HAP-1 (cell line): ENCODE measurements at places on chromosomes 4 and X.

DNA sequence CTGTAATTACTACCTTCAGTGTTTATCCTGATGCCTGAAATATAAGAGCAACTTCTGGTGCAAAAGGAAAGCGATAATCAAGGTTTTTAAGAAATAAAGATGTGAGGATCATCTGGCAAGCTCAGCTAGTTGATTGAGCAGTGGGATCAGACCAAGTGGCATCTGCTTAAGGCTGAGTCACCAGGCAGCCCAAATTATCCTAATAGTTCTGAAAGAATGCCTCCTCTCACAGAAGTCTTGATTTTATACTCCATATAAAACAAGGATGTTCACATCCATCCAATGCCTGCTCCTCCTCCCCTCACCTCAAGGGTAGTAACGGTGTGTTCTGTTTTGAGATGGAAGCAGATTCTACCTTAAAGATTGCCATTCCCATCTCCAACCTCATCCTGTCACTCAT, 134.5 kb upstream of the RASGEF1B start:
- no peak for DNase-seq

DNA sequence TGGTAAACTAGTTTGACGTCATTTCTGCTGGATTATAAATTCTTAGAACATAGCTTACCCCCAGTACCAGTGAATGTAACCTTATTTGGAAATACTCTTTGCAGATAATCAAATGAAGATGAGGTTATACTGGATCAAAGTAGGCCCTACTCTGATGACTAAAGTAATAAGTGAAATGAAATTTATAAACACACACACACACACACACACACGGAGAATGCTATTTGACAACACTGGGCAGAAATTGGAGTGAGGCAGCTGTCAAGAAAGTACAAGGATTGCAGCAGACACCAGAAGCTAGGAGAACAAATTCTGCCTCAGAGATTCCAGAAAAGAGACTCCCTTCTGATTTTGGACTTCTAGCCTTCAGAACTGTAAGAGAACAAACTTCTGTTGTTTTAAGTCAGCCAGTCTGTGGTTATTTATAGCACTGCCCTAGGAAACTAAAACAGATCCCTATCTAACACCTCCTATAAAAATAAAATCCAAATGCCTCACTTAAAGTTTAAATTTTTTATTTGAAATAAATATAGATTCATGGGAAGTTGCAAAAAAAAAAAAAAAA, 448.6 kb downstream of the PCDH18 start:
- no peak for DNase-seq

- DNase-seq = peak; percentile 62
Measured at GRCh38 chr4:106369456-106370060, 980 bp upstream of the GIMD1 start.

- peak; percentile 6 for DNase-seq
Measured at GRCh38 chr4:2080429-2081300, 21.5 kb downstream of the NAT8L start.

DNA sequence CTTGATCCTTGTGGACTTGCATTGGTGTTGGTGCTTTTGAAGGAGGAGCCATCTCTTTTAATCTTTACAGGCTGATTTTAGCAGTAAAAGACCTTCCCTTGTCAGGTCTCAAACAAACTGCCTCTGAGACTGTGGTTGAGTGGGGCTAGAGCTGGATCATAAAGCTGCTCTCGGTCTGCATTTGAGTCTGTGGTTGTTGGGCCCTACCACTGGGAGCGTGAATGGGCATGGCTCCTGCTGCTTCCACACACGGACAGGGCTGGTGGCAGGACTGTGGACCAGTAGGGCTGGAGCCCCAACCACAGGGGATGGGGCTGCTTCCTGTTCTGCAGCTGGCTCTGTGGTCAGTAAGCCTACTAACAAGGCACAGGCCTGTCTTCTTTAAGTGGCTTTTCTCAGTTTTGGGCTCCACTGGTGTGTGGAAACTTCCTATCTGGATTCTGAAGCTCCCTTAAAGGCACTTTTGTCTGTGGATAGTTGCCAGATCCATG, 130.6 kb downstream of the RBM46 start:
- no peak for DNase-seq

DNA sequence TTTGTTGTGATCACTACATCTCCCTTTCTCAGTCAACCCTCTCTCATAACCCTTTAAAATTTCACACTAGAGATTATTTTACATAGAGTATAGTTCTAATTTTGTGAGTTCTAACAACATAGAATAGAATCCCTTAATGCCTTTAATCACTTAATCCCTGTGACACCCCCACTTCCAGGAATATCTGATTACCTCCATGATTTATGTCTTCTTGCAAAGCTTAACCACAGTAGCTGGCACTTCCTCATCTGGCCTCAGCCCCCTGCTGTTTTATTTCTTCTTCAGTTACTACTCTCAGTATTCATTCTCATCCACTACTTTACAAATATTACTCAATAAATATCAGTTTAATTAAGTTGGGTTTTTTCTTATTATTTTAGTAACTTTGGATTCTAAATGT, 340.9 kb downstream of the CENPC start:
- peak; percentile 3 for DNase-seq

DNA sequence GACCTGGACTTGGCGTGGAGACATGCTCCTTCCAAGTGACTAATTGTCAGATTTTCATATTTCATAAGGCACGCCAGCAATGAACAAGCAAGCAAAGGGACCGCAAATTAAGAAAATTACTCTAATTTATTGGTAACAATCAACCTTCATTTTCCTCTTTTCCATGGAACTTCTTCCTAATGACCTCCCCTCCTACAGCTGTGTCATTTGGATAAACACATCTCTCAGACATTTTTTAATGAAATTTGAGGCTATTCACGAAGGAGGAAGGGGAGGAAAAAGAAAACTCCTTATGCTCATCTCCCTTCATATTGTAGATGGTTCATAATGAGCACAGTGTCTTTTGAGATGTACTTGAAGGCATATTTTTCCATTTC, 38.6 kb upstream of the TLR3 start:
- DNase-seq = no peak

DNA sequence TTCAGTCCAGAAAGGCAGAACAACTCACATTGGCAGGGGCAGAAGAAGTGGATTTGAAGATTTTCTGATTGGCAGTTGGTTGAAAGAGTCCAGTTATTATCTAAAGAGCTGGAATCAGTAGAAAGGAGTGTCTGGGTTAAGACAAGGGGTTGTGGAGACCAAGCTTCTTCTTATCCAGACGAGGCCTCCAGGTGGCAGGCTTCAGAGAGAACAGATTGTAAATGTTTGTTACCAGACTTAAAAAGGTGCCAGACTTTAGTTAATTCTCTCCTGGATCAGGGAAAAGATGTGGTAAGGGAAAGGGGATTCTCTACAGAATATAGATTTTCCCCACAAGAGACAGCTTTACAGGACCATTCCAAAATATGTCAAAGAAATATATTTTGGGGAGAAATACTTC, 36.7 kb upstream of the TLR3 start:
- DNase-seq = no peak

GRCh38 chrX:149259241-149259640, 245.9 kb downstream of the IDS start:
- DNase-seq = no peak

DNA sequence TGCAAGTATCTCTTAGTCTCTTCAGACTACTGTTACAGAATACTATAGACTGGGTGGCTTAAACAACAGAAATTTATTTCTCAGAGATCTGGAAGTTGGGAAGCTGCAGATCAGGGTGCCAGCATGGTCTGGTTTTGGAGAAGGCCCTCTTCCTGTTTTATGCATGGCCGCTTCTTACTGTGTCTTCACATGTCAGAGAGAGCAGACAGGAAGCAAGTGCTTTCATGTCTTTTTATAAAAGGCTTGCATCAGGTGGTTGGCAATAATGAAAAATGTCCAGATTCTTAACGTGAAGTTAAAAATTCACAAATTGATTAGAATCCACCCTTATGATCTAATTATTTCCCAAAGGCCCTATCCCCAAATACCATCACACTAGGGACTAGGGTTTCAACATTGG, 284.9 kb downstream of the RPA4 start:
- DNase-seq = no peak

DNA sequence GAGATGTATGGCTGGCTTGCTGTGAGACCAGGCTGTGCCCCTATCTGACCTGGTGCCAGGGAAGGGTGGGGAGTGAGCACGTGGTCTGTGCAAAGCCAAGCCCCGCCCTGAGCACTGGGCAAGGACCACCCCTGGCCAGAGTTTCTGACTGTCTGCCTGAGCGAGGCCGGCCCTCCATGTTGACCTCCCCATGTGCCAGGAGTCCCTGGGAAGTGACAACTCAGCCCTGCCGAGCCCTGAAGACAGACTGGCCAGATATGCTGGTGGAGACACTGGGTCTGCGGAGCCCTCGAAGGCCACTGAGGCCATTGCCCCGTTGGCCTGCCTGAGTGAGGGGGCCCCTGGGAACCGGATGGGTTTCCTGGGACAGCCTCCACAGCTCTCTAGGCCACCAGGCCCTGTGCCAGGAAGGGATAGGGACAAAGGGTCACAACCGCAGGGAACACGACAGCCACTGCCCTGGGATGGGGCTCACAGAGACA, 7.1 kb upstream of the BGN start:
- DNase-seq = no peak

DNA sequence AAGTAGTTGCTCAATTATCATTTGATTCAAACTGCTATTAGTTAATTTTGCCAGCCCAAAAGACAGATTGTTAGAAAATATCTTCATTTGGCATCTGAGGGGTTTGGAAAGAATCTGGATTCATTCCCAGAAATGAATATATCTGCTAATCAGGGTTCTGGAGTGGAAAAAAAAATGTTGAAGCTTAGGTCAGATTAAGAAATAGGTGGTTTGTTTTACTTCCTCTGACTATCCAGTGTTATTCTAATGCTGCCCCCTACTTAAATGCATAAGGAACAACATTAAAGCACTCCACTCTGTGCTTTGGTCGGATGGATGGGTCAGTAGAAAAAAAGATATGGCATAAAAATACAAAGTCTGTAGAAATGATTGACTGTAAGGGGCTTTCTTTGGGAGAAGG, 89.0 kb downstream of the LUZP4 start:
- no peak for DNase-seq

- DNase-seq = no peak
Measured at GRCh38 chr4:7854697-7855370, 84.8 kb downstream of the AFAP1 start.

GRCh38 chr4:77500801-77501200, 104.8 kb upstream of the CXCL13 start:
- DNase-seq = no peak

- DNase-seq = no peak
Measured at GRCh38 chr4:7736436-7737267, 203.0 kb downstream of the AFAP1 start.

- DNase-seq = no peak
Measured at GRCh38 chr4:164803702-164804101, 49.8 kb downstream of the SMIM31 start.

DNA sequence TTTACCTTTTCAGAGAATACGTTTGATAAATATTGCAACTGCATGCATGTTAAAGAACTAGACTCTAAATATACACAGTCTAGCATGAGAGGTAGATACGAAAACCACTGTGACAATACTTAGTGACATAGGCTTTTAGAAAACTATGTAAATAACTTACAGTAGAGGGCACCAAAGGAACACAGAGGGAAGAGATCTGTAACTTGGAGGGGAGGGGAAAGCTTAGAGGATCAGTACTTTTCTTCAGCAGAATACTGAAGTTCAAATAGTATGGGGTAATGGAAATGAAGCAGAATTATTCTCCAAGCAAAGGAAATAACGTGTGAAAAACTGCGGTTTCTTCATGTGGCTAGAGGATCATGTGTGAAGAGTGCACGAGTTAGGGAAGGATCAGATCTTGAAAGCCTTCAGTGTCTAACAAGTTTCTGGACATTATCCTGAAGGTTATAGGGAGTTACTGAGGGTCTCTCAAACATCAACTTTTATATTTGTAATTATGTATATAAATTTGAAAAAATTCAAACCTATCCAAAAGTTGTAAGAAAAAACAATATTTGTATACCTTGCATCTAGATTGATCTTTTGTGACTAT, 264.3 kb downstream of the NPFFR2 start:
- DNase-seq = no peak

DNA sequence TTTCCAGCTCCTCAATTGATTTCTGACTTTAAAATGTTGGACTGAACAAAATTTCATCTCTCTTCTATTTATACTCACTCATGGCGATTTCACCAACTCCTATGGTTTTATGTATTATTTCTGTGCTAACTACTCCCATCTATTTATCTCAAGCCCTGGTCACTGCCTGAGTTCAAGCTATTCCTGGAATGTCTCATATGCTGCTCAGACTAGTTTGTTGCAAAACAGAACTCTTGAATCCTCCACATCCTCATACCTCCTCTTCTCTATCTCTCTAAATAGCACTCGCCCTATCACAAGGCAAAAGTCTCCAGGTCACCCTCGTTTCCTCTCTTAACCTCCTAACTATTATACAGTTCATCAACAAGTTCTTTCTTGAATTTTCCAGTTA, 19.0 kb upstream of the DDX60 start:
- DNase-seq = no peak
